Hematopoietic multipotent progenitor cell (in vitro differentiated cells): ENCODE measurements at places on chromosomes 2 and 18. TPM values are rescaled to one million over a fixed set of nuclear protein-coding genes. Genes with fewer than 3 reads are reported as not detected.
A peak's percentile ranks its signal among the peaks of the same experiment; 100 is the strongest.

FHOD3 gene
- not detected for total RNA-seq

SNTG2 gene
- total RNA-seq: not detected

GRCh38 chr2:116696223-116696622 is 1118.3 kb upstream of the DDX18 start:
- no peak for DNase-seq

GRCh38 chr18:77131652-77132368 is 773 bp downstream of the MBP start:
- no peak for DNase-seq

DNA sequence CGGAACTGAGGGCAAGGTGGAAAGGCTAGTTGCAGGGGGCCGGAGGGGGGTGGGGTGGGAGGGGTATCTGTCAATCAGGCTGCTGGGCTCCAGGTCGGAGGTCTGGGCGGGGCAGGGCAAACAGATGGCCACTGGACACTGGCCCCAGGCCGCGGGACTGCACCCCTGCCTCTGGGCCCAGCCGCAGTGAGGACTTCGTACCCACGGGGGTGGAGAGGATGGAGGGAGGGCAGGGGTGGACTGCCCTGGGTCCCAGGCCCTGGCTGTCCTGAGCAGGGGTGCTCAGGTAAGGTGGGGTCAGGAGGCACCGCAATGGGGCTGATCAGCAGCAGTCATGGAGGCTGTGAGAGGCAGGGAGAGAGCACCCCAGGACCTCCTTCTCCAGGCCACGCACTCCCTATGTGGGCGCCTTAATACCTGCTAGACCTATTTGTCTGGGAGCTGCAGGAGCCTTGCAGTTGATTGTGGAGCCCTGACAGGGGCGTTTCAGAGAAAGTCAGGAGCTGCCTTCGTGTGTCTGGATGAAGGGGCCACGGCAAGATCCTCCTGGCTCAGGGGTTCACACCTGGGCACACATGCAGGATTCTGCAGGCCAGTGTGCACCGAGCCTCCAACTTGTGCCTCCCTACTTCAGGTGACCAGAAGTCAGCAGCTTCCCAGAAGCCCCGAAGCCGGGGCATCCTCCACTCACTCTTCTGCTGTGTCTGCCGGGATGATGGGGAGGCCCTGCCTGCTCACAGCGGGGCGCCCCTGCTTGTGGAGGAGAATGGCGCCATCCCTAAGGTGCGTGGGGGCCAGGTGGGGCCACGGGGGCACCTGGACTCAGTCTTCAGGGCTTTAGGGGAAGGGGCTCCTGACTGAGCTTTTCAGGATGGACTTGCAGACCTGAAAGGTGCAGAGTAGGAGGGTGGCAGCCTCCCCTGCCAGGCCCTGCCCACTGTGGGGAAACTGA is 1.5 kb downstream of the CTDSP1 start:
- DNase-seq: no peak

GRCh38 chr2:164761737-164762460 is 79.7 kb downstream of the COBLL1 start:
- no peak for DNase-seq

DNA sequence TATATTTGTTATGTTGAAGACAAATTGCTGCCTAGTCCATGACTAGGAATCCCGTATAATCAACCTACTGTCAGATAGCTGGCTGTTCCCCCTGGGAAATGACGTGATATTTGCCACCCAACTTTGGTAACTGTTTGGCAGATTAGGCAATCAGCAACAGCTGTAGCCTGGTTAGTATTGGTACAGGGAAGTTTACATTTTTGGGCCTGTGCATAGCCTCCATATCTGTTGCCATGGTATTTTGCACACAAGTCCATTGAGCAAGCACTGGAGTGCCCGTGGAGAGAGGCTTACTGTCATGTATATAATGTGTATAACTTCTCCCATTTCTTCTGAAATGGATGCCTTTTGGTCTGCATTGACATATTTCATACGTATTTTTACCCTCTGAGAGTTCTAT is 27.7 kb downstream of the BIRC6 start:
- no peak for DNase-seq

GRCh38 chr2:230944757-230945372 is 19.8 kb upstream of the GPR55 start:
- DNase-seq: no peak

- DNase-seq: no peak
These were observed 141.4 kb upstream of the DOK6 start for GRCh38 chr18:69259282-69259681.

GRCh38 chr2:239259173-239259572 is 141.6 kb downstream of the HDAC4 start:
- no peak for DNase-seq

DNA sequence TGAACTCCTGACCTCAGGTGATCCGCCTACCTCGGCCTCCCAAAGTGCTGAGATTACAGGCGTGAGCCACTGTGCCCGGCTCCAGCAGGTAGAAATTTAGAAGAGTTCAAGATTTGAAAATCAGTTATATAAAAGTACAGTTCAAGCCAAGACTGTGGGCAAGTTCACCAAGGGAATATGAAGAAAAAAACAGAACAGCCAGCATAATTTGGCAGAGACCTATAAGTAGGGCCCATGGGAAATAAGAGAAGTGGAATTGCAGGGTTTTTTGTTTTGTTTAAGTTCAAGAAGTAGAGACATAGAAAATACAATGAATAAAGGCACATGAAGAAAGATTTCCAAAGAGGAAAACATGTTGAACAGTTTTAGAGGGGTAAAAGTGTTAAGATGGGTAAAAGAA is 57.9 kb downstream of the BAZ2B start:
- no peak for DNase-seq

DNA sequence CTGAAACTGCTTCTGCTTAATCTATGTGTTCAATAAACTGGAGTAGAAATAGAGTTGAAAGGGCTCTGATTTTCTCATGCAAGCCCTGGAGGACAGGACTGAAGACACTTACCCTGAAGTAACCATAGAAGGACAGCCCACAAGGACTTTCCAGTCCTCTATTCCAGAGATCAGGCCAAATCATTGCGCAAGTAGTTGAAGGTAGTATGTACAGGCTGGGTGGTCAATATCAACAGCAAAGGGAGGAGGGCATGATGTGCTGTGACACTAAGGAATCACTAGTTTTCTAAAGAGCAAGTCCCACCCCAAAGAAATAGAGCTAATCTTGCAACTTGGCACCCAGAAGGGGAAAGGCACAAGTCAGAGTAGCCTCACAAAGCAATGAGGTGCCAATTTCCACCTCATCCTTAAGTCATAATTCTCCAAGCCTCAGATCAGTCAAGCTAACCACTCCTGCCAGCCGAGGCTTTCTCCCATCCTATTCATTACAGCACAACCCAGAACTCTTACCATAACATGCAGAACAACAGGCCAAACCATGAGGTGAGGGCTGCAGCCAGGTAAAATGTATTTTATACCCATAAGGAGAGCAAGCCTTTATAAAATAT is 533.5 kb downstream of the TNS1 start:
- no peak for DNase-seq

- DNase-seq: peak; percentile 52
These were observed 173.4 kb downstream of the ANAPC1 start for GRCh38 chr2:111710613-111711012.
